Activated CD4-positive, alpha-beta T cell treated with anti-CD3 and anti-CD28 coated beads, Interleukin-2, amount 50 U/mL, for 16 hours (primary cell): ENCODE measurements at places on chromosomes 5 and 9.

DNA sequence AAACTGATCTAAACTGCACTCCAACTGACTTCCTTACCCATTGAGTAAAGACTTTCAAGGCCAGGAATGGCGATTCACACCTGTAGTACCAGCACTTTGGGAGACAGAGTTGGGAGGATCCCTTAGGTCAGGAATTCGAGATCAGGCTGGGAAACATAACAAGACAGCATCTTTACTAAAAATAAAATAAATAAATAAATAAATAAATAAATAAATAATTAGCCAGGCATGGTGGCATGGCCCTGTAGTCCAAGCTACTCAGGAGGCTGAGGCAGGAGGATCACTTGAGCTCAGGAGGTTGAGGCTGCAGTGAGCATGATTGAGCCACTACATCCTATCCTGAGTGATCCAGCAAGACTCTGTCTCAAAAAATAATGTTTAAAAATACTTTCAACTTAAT, 148.4 kb downstream of the CEMIP2 start:
- no peak for DNase-seq

DNA sequence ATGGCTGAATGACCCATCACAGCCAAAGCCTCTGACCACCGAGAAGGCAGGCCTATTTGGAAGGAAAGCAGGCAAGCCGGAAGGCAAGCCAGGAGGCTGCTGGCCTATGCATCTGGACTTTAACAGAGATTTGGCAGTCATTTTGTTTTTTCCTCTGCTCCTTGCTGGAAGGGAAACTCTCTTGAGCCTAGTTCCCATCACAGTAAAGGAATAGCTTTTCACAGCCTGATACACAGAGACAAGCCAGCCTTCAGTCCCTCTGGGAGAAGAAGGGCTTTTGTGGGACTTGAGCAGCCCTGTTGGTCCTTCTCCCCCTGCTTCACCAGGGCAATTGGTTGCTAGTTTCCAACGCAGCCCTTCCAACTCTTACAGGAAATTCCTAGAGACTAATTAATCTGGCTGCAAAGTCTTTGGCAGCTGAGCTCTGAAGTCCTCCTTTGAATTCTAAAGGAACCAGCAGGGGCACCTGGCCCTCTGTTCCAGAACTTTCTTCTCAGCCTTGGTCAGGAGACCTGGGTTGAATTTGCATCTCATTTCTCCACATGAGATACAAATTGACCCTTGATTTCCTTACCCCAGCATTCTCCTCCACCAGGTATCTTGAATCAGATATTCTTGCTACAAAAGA, 157.3 kb upstream of the EPB41L4A start:
- DNase-seq: no peak

DNA sequence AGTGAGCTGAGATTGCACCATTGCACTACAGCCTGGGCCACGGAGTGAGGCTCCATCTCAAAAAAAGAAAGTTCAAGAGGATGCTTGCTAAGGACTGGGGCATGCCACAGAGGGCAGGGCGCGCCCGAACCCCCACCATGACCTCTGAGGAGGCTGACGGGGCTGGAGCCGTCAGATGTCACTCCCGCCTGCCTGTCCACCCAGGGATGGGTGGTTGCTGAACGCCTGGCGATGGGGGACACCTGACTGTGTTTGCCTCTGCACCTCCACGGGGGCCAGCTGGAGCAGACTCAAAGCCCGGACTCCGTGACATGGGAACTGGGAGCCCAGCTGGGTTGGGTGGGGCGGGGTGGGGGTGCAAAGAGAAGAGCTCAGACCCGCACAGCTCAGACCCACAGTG, 31.9 kb downstream of the ADAMTSL2 start:
- DNase-seq: no peak

DNA sequence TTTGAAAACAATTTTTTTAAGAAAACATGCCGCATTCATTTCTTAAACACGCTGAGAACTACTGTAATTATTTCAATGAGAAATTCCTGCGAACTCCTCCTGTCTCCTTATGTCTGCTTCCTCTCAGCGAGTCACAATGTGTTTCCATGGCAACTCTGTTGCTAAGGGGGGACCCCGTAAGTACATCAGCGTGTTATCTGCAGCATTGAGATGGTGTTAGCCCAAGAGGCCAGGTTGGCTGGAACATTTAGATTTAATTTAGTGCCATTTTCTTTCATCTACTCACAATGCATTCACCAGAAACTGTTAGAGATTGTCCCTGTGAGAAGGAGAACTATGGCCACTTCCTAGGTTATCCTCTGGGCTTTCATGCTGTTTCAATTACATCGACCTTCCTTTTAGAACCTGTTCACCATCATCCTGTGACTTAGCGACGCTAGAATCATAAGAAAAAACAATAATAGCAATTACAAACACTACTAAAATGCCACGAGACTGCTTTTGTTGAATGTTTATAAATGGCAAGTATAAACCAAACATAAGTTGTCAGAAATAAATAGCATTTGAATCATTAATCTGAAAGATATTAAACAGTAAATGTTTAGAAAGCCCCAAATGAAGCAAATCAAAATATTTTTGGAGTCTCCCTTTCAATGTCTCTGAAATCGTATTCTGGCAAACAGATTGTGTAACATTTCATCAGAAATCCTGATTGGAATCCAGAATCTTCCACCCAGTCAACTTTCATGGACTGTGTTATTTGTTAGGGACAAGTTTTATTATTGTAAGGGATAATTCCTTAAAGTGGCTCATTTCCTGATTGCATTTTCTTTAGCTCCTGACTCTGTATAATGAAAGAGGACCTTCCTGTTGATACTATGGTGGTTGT, 39.7 kb upstream of the SHC3 start:
- DNase-seq: no peak

GRCh38 chr9:91177081-91177480, 184.6 kb downstream of the AUH start:
- DNase-seq: no peak

DNA sequence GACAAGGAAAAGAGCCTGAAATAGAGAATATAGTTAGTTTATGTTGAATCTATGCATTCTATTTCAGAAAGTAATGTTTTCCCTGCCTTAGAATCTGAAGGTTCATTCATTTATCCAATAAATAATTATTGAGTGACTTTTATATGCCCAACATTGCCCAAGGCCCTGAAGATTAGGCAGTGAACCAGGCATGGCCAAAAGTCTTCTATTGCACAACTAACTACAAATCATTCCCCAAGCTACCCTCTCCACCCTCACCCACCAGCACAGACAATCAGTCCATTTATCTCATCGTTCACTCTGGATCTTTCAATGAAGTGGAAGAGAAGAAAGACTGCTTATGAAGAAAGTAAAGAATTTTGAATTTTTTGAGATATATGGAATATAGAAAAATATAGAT, 268.4 kb downstream of the PLK2 start:
- DNase-seq: no peak

DNA sequence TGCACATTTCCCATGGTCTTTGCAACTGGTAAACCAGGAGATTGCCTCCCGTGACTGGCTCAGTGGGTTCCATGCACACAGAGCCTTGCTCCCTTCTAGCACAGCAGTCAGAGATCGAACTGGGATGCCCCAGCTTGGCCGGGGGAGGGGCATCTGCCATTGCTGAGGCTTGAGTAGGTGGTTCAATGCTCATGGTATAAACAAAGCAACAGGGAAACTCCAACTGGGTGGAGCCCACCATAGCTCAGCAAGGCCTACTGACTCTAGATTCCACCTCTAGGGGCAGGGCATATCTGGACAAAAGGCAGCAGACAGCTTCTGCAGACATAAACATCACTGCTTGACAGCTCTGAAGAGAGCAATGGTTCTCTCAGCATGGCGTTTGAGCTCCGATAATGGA, 67.0 kb upstream of the PPP1R2B start:
- DNase-seq: no peak

DNA sequence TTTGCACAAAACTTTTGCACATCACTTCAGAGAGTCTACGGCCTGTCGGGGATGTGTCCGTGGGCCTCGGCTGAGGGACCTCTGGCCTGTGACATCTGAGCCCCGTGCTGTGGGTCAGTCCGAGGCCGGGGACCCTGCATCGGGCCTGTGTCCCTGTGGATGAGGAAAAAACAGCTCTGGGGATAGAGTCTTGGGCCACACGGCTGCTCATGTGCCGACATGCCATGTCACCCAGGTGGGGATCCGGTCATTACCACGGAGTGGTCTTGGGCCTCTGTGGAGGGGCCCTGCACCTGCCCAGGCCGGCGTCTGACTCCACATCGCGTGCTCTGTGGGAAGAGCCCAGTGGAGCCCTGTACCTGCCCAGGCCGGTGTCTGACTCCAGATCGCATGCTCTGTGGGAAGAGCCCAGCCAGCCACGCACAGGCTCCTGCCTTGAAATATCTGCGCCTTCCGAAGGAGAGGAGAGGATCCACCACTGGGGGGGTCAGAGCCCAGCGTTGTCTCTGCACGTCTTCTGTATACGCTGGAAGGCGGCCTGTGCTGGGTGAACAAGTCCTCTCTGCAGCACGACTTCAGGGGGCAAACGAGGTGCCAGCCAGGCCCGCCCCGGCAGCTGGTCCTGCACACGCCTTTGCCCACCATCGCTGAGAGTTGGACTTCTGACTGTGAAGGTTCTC, 27.5 kb upstream of the IRX4 start:
- DNase-seq: no peak

DNA sequence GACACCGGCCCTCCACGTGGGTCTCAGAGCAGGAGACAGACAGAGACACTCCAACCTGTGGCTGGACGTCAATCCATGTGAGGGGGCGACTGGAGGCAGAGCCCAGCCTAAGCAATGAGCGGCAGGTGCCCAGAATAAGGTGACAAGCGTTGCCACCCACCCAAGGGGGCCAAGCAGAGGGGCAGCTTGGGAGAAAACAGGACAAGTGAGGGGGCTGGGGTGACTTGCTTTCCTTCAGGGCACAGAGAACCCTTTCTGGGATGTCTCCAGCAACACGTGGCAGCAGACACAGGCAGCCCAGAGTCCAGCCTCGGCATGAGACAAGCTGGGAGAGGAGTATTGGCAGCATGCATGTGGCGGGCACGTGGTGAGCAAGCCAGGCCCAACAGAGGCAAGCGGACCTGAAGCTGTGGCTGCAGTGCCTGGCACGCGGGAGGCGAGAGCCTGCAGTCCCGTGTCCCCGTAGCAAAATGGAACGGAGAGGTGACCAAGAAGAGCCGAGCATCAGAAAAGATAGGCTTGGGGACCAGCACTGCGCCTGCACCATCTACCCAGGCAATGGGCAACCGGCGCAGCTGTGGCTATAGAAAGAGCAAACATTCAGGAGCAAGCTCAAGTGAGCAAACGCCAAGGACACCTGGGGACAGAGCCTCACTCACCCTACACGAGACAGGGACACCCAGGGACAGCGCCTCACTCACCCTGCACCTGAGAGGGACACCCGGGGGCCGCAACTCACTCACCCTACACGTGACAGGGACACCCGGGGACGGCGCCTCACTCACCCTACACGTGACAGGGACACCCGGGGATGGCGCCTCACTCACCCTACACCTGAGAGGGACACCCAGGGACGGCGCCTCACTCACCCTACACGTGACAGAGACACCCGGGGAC, 6.2 kb downstream of the TERT start:
- DNase-seq: no peak

GRCh38 chr9:33272061-33272460, 7.2 kb downstream of the CHMP5 start:
- no peak for DNase-seq

DNA sequence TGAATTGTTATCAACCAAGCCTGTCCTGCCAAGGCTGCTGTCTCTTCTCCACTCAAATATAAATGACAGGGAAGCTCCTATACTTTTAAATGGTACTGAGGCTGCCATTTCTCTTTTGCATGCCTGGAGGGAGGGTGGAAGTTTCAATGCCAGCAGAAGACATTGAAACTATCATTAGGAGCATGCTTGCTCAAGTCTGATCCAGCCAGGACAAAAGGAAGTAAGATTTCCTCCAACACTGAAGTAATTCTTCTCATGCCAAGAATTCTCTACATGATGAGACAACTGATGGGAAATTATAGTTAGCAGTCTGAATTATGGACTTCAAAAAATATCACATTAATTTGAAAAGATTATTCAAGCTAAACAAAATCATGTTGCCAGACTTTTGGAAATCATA, 5.4 kb downstream of the SPINK6 start:
- DNase-seq: no peak

- DNase-seq: no peak
These were observed 7.9 kb downstream of the SLC6A3 start for GRCh38 chr5:1437226-1437829.

DNA sequence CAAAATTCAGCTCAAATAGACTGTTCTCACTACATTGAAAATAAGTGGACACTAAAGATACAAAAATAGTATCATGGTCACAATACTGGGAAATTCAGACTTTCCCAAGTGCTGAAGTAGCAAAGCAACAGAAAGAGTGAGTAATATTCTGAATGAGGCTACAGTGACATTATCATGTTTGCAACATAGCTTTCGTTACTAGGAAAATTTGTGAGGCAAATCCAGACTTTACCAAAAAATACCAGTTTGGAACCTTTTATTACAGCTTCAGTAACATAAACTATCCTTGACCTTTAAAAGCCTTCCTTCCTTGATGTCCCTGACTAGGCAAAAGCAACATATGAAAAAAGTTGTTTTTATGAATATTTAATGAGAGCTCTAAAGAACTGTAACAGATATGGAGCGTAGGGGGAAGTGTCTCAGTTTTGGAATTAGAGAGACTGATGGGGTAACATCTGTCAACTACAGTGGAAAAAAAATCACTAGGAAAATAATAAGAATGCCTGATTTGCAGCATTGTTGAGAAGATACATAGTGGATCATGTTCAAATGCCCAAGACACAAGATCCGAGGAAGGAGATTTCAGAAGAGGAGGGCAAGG, 312.9 kb downstream of the ADGRV1 start:
- no peak for DNase-seq

GRCh38 chr5:165187815-165188214, 1682.4 kb downstream of the MAT2B start:
- no peak for DNase-seq

- no peak for DNase-seq
These were observed 109.2 kb downstream of the RAPGEF6 start for GRCh38 chr5:131525805-131526204.

DNA sequence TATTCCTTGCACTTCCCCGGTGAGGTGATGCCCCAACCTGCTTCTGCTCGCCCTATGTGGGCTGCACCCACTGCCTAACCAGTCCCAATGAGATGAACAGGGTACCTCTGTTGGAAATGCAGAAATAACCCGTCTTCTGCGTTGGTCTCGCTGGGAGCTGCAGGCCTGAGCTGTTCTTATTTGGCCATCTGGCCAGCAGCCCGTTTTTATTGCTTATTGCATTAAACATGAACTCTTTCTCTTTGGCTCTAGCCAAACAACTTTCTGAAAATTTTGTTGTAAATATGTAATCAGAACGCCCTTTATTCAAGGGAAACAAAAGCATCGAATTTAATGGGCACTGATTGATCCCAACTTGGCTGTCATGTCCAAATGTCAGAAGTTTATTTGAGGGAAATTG, 124.7 kb upstream of the FTMT start:
- no peak for DNase-seq

- no peak for DNase-seq
These were observed 35.8 kb upstream of the MAMDC2 start for GRCh38 chr9:70007831-70008230.

- DNase-seq: peak; percentile 51
These were observed 6.5 kb upstream of the RICTOR start for GRCh38 chr5:39080597-39081204.

GRCh38 chr9:18588002-18588401, 114.0 kb downstream of the ADAMTSL1 start:
- DNase-seq: no peak

- DNase-seq: no peak
These were observed 327.5 kb downstream of the CAAP1 start for GRCh38 chr9:26565118-26565517.

GRCh38 chr5:131536850-131537448, 98.1 kb downstream of the RAPGEF6 start:
- no peak for DNase-seq

- DNase-seq: no peak
These were observed 338.7 kb downstream of the NPR3 start for GRCh38 chr5:33049842-33050241.

GRCh38 chr5:170536525-170536924, 32.7 kb downstream of the KCNIP1 start:
- no peak for DNase-seq
